Right ventricle myocardium superior (tissue), 1 donor: ENCODE measurements at places on chromosomes 13 and 19.

GRCh38 chr13:23843436-23843835 is 45.8 kb downstream of the MIPEP start:
- DNase-seq = no peak

GRCh38 chr13:27432611-27433210 is 8.3 kb downstream of the GTF3A start:
- DNase-seq = no peak

DNA sequence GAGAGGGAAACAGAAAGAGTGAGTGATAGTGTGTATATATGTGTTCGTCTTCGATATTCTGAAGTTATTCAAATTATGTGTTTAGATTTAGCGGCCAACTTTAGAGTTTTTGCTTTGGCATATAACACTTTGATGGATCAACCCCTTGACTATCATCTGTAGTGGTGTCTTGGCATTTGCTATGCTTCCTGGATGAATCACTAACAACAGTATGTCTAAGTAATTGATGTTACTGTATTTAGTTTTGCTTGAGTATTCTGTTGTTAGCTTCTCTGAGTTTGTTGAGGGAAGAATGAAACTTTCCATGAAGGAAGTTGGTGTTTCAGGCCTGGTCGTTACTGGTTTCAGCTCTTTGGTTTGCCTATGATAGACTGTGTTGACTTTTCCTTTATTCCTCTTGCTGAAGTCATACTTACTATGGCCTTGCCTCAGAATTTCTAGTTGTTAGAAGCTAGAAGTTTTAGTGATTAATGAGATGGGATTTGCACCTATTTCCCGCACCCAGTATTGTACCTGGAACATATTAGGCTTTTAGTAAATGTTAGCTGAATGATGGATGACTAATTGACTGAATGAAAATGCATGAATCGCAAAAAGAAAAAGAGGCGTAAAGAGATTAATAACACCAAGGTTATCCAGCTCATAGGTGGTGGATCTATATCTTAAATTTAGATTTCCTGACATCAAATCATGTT is 20.7 kb downstream of the NDFIP2 start:
- DNase-seq = no peak

- DNase-seq = no peak
These were observed 260.9 kb downstream of the COG6 start for GRCh38 chr13:39916330-39916729.

DNA sequence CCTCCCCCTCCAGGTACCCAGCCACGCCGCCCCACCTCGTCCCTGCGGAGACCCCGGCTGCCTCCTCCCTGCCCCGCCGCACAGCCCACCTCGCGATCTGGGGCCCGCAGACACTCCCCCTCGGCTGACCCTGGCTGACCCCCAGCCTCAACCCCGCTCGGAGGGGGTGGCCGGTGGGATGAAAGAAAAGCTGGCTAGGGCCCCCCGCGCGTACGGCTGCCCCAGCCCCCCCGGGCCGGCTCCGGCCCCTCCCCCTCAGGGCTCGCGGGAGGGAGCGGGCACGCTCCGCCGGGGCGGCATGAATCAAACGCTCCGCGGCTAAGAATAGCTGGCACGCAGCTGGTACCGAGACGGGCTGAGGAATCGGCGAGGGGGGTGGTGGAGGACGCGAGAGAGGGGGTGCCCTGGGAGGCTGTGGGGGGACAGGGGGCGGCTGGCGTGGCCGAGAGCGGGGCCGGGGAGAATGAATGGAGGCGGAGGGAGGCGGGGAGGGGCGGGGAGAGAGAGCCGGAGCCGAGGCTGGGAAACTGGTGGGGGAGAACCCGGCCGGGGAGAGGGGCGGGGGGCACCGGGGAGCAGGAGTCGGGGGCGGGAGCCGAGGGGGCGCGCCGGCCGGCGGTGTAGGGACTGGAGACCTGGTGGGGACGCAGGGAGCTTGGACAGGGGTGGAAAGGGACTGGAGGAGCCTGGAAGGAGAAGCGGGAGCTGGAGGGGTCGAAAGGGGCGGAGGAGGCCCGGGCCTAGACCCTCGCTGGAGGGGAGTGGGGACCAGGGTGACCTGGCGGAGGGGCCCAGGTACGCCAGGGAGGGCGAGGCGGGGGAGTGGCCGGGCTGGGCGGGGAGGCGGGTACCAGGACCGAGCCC is 1.1 kb downstream of the SHANK1 start:
- no peak for DNase-seq

- DNase-seq = no peak
These were observed 1049.0 kb downstream of the OLFM4 start for GRCh38 chr13:54077569-54077968.

- peak; percentile 86 for DNase-seq
These were observed at the start of gene CARD8 for GRCh38 chr19:48255376-48256303. TSS of gene CARD8 (minus strand) at chr19:48255912. CDS start at chr19:48241020, 14,892 bp downstream.

- no peak for DNase-seq
These were observed 71.5 kb downstream of the RUBCNL start for GRCh38 chr13:46315491-46316075.

DNA sequence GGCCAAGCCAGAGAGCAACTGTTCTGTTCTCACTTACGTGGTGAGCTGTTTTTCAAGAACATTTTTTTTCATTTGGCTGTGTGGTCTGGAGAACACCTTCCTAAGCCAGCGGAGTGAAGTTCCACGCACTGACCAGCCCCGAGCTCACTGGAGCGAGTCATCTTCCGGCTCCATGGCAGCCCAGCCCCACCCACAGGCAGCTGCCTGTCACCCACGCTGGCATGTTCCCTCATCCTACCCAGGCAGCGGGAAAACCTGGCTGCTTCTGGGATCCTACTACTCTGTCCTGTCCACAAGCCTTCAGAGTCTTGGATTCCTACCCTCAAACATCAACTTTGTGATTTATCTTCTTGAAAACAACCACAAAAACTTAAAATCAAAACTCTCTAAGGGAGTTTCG is 76.2 kb downstream of the GGACT start:
- DNase-seq = no peak

- DNase-seq = no peak
These were observed 135.6 kb downstream of the TM9SF2 start for GRCh38 chr13:99636728-99637353.

GRCh38 chr19:39410017-39410830 is 2.2 kb upstream of the PLEKHG2 start:
- peak; percentile 92 for DNase-seq

GRCh38 chr13:60066226-60066625 is 97.5 kb downstream of the DIAPH3 start:
- DNase-seq = no peak

- no peak for DNase-seq
These were observed 51.8 kb upstream of the ZNF681 start for GRCh38 chr19:23810496-23810895.

GRCh38 chr19:32061315-32061714 is 284.1 kb upstream of the ZNF507 start:
- DNase-seq = no peak

- DNase-seq = no peak
These were observed 4.9 kb downstream of the SSC5D start for GRCh38 chr19:55493052-55493644.

GRCh38 chr13:31174018-31174417 is 12.3 kb upstream of the HSPH1 start:
- no peak for DNase-seq

- DNase-seq = no peak
These were observed 37.7 kb downstream of the LHFPL6 start for GRCh38 chr13:39565036-39565949.

DNA sequence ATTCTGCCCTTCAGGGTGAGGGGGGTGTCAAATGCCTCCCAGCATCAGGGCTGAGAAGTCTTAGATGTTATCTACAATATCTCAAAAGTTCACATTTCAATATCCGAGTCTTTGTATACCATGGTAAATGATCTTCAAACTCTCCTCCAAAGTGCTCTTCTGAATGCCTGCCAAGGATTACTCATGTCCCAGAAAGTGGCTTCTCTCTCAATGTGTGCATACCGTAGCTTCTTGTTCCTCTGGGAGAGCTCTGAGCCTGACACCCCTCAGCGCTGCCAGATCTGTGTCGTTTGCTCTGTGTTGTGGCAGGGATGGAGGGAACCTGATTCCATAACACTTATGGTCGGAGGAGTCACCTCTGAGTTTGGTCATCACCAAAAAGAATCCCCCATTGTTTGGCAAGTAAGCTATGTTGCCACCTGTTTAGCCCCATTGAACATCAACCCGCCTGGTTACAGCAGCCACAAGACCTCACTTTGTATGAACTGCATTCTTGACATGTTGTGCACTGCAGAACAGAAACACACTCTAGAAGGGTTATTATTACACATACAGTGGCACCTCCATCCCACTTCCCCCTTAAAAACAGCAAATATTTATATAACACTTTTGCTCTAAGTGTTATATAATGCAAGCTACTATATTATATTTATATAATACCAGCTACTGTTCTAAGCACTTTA is 163.1 kb upstream of the MIR17HG start:
- no peak for DNase-seq

DNA sequence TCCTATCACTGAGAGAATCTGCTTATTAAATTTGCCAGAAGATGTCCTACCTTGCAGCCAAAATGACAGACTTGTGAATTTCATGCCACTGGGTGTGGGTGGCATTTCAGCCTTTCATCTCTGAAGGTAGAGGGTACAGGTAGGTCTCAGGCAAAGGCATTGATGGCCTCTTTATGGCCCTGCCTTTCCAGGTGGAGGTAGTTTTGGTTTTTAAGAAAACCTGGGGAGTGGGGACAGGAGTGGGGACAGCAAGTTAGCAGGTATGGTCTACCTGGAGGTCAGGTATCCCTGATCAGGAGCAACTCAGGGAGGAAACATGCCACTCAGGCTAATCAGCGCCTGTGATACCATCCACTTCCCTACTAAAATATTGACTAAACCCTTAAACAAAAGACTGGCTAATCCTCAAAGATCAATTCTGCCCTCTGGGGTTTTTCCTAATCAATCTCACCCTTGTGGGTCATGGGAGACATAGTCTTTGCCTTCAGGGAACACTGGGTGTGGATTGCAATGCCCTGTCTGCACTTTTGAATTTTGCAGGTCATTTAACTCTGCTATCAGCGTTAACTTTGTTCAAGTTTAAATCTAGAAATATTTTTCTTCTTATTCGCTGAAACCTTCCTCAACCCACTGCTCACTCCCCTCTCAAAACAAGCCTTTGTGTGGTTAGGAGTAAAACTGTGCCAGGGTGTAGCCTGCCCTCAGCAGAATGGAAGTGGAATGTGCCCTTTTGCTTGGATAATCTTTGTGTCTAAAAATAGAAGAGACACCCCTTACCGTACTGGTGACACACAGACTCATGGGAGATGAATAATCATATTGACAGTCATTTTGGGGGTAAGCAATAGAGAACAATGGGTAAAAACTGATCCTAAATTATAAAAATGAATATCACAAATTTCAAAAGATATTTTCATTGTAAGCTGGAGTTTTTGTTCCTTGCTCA is 233.7 kb downstream of the COG6 start:
- no peak for DNase-seq

- DNase-seq = no peak
These were observed 147.2 kb upstream of the ZNF536 start for GRCh38 chr19:30224689-30225606.

DNA sequence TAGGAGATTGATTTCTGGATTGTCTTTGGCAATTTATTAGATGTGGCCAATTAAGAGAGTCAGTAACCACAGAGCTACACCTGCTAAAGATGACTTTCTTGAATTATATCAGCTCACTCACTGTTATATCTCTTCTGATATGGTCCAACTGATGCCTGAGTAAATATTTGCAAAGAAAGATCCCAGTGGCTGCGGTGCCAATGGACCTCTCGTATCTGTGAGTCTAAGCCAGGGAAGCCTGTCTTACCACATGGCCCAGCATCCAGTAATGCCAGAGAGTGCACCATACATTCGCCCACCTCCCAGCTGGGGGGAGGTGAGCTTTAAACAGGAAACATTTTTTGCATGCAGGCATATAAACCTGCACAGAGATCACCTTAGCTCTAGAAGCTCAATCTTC is 82.7 kb upstream of the SLC15A1 start:
- no peak for DNase-seq

DNA sequence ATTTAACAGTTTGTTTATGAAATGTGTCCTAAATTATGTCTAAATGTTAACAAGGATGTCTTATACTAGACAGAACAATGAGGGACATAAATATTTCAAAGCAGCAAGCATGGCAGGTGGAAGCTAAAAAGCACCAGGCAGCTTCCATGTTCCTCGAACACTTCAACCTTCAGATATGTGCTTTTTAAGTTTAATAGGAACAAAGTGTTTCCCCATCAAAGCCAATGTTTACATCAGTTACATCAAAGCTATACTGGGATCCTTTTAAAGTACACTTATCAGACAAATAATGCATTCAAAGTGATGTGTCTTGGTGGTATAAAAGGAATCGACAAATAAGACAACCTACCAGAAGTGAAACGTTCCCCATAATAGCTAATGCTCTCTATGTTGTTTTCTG is 2841.1 kb upstream of the PCDH20 start:
- no peak for DNase-seq

- DNase-seq = no peak
These were observed 2.1 kb upstream of the NLRP7 start for GRCh38 chr19:54949412-54949811.

- DNase-seq = no peak
These were observed 1.5 kb downstream of the PPP1R15A start for GRCh38 chr19:48873476-48874302.

- no peak for DNase-seq
These were observed 642.7 kb upstream of the ARGLU1 start for GRCh38 chr13:107210723-107211030.

DNA sequence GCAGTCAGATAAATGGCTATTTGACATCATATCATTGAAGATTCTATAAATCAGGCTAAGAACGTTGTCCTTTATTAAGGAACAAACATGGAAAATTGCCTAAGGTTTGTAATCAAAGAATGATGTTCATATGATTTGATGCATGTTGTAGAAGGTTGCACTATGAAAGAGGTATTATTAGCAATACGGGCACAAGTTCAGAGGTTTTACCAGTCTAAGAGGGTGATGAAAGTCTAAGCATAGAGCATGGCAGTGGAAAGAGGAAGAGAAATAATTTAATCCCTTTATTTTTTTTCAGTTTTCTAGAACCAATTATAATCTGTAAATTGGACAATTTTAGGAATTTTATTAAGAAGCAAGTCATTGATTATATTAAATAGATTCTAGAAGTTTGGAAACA is 450.7 kb downstream of the FGF14 start:
- no peak for DNase-seq

DNA sequence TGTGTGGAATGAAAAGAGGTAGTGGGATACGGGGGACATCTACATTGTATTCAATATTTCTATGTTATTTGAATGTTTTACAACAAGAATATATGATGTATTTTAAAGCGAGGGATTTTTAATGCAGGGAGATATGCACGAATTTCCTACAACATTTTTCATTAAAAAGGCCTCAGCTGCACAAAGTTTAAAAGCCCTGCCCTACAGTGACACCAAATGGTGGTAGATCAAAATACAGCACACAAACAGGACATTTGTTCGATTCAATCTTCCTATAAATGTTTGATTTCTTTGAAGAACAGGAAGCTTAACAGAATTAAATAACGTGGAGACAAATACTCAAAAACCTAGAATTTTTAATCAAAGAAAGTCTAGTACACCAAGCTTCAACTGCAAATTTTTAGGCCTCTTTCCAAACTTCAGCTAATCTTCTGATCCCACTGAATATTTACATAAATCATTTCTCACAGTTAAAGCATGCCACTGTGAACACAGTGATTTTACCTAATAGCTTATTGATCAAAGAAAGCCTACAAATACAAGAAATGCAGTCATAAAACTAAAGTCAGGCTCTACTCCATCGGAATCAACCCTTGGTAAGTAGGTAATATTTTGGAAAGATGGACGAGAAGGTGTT is 257.2 kb downstream of the DIAPH3 start:
- no peak for DNase-seq
